ENCODE measurements at places on chromosomes 7 and 10.

GRCh38 chr10:114094795-114095194 lies 51.1 kb downstream of the ADRB1 start:
- no peak for DNase-seq

- no peak for DNase-seq
Measured at GRCh38 chr10:69142983-69143382, 19.0 kb downstream of the VPS26A start.

DNA sequence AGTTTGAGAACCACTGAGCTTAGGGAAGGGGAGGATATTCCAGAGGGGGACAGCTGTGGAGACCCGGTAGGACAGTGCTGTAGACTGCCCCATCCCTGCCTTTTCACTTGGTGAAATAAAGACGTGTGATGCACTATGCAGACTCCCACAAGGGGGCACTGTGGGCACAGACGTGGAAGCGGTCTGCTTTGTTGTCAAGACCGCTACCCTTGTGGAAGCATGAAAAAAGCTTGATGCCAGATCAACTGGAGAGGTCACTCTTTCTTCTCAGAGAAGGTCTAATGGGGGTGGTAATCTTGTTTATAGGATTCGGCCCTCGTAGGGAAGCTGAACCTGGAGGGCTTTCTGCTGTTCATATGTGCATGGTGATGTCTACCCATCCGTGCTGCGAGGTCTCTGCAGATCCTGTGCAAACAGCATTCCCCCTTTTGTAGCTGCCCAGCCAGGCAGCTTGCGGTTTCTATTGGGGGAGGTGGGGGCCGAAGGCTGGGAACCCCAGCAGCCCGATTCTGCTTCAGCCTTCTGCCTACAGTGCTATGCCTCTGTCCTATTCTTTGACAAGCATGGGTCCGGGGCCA lies 13.7 kb downstream of the RPS24 start:
- DNase-seq = peak; percentile 23

- DNase-seq = no peak
Measured at GRCh38 chr10:125980521-125981035, 84.2 kb downstream of the FANK1 start.

GRCh38 chr10:114859222-114859621 lies 37.6 kb downstream of the FHIP2A start:
- DNase-seq = no peak

GRCh38 chr7:5709347-5709950 lies 72.0 kb downstream of the RNF216 start:
- DNase-seq = no peak

GRCh38 chr10:86795353-86795752 lies 38.9 kb downstream of the BMPR1A start:
- DNase-seq = no peak

- no peak for DNase-seq
Measured at GRCh38 chr10:132583456-132583855, 45.9 kb downstream of the INPP5A start.

- DNase-seq = no peak
Measured at GRCh38 chr7:55423891-55424290, 58.8 kb downstream of the LANCL2 start.

DNA sequence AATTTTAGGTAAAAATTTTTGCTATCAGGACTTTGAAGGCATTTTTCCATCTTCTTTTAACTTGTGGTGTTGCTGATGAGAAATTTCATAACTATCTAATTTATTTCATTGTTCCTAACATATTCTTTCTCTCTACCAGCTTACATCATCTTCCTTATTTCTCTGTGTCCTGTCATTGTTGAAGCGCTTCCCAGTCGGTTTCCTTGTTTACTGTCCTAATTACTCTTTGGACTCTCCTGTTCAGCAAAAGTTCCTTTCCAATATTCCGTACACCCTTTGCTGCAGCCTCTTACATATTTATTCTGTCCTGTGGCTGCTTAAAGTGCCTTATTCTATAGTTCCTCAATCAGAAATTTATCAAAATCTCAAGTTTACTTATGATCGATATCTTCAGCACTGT lies 609.0 kb upstream of the FZD8 start:
- DNase-seq = no peak

GRCh38 chr10:128064970-128065580 lies 61.1 kb downstream of the MKI67 start:
- no peak for DNase-seq

DNA sequence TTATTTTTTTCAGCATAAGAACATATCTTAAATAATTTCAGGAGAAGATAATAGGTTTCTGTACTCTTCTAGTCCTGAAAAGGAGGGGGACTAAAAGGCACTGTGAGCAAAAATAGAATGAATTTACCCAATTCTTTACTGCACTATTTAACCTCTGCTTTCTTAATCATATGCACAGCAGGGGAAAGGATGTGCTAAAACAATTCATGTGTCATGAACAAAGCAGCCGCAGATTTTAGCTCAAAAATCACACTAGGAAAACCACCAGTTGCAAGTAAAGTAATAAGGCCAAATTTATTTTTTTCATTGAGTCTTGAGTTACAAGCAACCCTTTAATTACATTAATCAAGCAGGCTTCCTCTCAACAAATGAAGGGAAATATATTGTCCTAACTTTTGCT lies 80.1 kb downstream of the CABCOCO1 start:
- no peak for DNase-seq

DNA sequence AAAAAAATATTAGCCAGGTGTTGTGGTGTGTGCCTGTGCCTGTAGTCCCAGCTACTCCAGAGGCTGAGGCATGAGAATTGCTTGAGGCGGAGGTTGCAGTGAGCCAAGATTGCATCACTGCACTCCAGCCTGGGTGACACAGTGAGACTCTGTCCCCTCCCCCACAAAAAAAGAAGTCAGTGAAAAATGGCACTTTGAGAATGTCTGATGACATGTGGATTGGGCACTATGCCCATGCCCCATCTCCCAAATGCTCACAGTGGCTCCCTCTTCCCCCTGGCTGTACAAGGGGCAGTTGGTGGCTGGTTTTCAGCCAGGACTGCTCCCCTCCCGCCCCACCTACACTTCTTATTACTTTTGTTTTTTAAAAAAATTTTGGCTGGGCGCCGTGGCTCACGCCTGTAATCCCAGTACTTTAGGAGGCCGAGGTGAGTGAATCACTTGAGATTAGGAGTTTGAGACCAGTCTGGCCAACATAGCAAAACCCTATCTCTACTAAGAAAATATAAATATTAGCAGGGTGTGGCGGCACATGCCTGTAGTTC lies 26.1 kb downstream of the IL15RA start:
- DNase-seq = no peak

DNA sequence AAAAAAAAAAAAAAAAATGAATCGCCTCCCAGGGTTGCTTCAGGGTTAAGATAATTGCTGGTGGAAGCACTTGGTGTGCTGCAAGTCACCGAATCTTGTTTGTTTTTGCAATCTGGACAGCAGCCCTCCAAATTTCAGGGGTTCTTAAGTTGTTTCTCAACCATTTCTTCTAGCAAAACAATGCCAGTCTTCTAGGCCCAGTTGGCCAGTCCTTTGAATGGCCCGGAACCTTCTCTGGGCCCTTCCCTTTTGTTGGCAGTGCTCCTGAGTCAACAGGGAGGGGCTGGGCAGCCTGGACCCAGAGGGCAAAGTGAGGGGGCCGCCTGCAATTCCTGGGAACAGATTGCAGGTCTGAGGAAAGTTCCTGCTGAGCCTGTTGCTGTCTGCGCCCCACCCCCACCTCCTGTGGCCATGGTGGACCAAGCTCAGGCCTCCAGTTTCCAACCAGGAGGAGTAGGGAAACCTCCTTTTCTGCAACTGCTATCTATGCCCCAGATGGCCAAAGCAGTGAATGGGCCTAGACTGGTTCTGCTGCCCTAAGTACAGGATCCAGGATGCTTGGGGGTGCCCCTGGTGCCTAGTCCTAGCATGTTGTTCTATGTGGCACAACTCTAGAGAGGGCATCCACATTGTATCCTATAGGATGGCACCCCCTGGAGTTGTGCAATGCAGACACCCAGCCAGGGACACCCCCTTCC lies 31.4 kb upstream of the PDCD4 start:
- no peak for DNase-seq

- DNase-seq = no peak
Measured at GRCh38 chr7:35386816-35387706, 133.2 kb upstream of the TBX20 start.

- DNase-seq = no peak
Measured at GRCh38 chr10:61957806-61958205, 56.3 kb downstream of the ARID5B start.

GRCh38 chr10:128062881-128063563 lies 63.2 kb downstream of the MKI67 start:
- no peak for DNase-seq

DNA sequence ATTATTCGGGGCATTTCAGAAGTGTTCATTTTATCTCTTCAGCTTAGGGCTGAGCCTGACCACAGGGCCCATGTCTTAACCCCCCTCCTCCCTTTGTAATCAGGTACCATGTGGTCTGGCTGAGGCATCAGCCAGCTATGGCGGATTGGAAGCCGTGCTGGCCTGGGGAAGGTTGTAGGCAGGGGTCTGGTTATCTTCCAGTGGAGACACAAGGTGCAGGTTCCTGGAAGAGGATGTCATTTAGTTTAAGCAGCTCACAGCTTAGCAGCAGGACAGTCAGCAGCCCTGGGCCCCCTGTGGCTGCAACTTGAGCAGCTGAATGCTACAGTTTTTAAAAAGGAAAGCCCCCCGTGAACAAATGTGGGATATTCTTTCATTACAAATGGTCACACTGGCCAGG lies 22.1 kb downstream of the BAG3 start:
- no peak for DNase-seq

DNA sequence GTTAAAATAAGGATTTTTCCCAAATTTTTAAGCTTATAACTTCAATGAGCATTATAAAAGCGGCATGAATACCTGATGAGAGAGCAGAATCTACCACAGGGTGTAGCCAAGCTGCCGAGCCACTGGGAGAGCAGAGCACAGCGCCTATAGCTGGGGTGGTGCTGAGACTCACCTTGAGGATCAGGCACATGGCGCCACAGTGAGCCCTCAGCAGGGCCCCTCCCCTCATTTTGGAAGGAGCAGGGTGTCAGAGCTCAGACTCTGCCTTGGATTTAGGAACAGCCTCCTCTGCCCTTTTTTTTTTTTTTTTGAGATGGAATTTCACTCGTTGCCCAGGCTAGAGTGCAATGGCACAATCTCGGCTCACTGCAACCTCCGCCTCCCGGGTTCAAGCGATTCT lies 118.6 kb downstream of the SRPK2 start:
- no peak for DNase-seq

DNA sequence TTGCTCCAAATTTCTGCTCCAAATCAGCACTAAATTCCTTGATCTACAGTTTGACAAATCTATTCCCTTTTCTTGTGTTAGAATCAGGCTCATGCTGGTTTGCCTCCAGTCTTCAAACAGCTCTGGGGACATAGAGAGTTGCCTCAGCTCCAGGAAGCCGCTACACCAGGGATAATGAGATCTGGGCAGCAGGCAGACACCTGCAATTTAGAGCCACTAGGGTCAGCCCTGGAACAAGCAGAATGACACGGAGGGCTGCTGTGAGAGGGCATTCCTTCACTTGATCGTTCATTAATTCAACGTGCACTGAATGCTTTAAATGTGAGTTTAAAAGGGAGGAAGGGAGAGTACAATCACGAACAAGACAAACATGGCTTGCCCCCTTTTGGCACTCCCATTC lies 3.7 kb upstream of the ELMO1 start:
- no peak for DNase-seq

DNA sequence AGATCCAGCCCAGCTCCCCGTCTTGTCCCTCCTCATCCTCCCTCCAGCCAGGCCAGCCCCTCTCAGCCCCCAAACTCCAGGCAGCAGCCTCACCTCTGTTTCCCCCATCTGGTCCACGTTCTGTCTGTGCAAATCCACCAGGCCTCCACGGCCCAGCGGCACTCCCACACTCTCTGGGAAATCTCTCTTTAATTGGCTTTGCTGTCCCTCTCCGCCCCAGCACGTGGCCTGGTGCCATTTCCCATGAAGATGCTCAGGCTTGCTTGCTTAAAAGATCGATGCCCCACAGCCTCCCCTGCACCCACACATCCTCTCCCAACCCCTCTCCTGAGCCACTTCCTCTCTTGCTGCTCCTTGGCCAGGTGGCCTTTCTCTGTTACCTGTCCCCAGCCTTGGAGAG lies 39.3 kb downstream of the PRF1 start:
- DNase-seq = no peak

DNA sequence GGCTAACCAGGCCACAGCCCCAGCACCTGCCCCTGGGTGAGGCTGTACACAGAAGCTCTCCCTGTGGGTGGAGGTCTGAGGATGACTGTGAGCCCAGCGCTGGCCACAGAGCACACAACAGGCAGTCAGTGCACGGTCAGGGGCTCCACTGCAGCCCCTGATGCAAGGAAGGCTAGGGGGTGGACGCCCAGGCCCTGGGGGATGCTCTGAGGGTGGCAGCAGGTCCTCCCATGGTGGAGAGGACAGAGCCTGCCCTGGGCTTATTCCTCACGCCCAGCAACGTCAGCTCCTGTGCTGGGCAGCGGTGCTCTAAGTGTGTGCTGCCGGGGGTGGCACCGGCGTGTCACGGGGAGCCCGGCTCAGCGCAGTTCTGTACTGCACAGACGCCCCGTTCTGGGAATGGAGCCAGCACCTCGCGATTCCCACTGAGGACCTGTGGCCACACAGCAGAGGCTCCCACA lies 223.2 kb downstream of the MAD1L1 start:
- DNase-seq = no peak

DNA sequence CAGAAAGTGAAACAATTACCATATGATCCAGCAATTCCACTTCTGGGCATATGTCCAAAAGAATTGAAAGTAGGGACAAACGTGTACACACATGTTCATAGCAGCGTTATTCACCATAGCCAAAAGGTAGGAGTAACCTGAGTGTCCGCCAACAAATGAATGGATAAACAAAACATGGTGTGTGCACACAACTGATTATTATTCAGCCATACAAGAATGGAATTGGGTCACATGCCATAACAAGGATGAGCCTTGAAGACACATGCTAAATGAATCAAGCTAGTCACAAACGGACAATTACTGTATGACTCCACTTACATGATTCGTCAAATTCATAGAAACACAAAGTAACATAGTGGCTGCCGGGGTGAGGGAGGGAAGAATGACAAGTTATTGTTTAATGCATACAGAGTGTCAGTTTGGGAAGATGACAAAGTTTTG lies 4.1 kb upstream of the OIT3 start:
- DNase-seq = peak; percentile 1

DNA sequence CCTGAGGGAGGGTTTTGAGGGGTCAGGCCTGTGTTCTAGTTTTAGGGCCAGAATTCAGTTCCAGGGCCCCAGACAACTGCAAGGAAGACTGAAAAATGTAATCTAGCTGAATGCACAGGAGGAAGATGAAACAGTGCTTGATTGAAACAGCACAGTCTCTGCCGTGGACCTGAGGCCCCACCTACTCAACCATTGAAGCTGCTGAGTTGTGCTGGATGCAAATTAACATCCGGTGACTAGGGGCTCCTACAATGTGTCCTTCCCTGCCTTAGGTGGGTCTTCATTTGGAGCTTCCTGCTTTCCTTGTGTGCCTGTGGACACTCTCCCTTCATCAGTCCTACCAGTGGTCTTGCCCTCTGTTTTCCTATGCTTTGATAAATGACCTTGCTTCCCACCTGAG lies 5.7 kb downstream of the GLRX3 start:
- no peak for DNase-seq

GRCh38 chr10:112308125-112308502 lies 24.9 kb downstream of the TECTB start:
- DNase-seq = no peak

Data from SHP77 (cell line).